NCI-H345 (cell line): ENCODE measurements at places on chromosomes 4 and X.

DNA sequence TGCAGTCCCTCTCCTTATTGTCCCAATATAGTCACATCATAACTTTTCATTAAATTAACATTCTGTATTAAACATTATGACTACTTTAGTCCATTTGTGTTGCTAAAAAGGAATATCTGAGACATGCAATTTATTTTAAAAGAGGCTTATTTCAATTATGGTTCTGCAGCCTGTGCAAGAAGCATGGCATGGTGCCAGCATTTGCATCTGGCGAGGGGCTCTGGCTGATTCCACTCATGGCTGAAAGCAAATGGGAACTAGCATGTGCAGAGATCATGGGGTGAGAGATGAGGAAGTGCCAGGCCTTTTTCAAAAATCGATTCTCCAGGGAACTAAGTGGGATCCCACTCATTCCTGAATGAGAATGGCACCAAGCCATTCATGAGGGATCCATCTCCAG, 476.3 kb upstream of the RPS6KA3 start:
- peak; percentile 80 for DNase-seq

GRCh38 chr4:24846716-24847115, 51.3 kb downstream of the SOD3 start:
- DNase-seq, result no peak

- DNase-seq, result peak; percentile 52
Observed at GRCh38 chrX:4547213-4547836, 833.9 kb upstream of the PRKX start.

GRCh38 chrX:153521034-153521433, 3.6 kb downstream of the ATP2B3 start:
- peak; percentile 67 for DNase-seq

DNA sequence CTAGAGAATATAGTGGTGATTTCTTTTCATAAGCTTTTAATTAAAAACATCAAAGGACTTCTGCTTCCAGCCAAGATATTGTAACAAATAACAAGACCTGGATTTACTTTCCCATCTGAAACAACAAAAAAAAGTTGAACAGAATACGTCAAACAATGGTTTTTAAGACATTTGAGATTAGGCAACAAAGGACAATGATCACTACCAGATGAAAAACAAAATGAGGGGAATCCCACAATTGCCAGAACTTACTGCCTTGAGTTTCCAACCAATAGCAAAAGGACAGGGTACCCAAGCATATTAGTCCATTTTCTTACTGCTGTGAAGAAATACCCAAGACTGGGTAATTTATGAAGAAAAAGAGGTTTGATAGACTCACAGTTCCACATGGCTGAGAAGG, 341.4 kb upstream of the INTU start:
- no peak for DNase-seq
